8988T (cell line): ENCODE measurements at places on chromosomes 7 and 10.

DNA sequence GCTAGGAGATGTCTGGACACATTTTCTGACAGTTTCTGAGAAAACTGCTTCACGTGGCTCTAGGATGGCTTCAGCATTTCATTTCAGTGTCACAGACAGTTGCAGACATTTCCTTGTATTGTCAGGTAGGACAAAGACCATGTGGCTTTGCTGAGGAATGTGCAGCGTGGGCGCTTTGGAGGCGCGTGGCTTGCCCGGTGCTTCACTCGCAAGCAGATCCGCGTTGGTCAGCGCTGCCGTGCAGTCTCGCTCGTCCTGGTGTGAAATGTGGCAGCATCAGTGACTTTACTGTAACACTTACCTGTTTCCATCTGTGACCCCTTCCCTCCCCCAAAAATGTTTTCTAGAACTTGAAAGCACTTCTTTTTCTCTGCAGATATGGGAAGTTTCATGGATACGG, 340.5 kb downstream of the SDK1 start:
- DNase-seq: no peak

DNA sequence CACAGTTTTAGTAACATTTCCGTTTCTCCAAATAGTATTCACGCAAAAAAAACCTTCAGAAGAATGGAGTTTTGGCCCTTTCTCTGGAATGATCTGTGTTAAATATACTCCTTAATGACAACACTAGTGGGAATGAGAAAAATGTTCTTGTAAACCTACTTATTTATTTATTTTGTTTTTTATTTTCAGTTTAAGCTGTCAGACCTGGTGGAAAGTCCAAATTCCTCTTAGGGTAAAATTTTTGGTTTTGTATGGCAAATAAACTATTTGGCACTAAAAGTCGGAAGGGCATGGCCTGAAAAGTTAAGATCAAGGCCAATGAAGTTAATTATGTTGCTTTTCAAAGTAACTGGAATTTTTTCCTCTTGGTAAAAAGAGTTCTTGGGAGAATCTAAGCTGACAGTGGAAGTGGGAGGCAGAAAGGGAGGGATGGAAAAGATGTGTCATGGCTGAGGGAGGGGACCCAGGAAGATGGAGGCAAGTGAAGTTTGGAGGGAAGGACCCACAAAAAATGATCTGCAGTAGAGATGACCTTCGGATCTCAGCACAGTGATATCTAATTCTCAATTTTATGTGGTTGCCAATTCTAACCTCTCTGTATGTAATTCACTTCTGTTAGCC, 33.5 kb upstream of the VPS41 start:
- no peak for DNase-seq

DNA sequence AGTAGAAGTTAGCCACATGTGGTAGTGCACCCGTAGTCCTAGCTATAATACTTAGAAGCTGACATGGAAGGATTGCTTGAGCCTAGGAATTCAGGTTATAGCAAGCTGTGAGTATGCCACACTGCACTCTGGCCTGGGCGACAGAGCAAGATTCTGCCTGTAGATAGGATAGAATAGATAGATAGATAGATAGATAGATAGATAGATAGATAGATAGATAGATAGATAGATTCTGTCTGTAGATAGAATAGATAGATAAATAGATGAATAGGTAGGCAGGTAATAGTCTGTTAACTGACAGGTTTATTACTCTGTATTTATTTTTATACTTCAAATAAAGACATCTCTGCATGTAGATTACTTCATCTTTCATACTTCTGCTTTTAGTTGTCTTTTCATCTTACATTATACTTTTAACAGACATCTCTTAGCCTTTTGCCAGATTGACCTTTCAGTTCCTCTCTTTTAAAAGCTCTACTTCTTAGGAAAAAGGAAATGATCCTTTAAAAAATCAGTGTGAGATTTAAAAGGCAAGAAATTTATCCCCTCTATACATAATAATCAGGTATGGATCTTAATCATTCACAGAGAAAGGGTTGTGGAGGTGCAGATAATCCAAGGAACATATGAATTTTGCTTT, 31.8 kb downstream of the CCAR1 start:
- no peak for DNase-seq

GRCh38 chr7:126698446-126698845, 554.3 kb downstream of the GRM8 start:
- DNase-seq: no peak
